Activated T-cell treated with anti-CD3 and anti-CD28 coated beads, Interleukin-2, amount 50 U/mL, for 72 hours (primary cell): ENCODE measurements at places on chromosomes 7 and 10. TPM values are rescaled to one million over a fixed set of nuclear protein-coding genes. Genes with fewer than 3 reads are reported as not detected.

- H3K4me1 ChIP-seq: peaks cover 12% of the 10 kb centered on the region
- DNase-seq: no peak
- peaks cover 9% of the 10 kb centered on the region for H3K27me3 ChIP-seq
- H3K36me3 ChIP-seq: no peaks in the 10 kb centered on the region
- no peak overlapping the region for H3K27ac ChIP-seq
These were observed 128.5 kb downstream of the PTEN start for GRCh38 chr10:87991946-87992345.

DNA sequence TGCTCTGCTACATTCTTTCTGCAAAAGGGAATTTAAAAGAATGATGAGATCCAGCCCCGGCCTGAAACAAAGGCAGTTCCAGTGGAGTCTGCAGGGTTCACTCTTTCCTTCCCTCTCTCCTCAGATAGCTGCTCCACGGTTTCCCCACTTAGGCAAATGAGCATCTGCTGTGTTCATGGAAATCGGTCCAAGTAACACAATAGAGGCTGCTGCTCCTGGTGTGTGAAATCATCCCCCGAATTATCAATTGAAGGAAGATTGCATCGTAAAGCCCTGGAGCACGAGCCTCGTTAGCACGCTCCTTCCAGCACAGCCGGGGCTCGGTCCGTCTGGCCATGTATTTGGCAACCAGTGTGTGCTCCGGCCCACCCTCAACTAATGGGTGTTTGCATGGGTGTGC, 108.3 kb upstream of the DPP6 start:
- DNase-seq: no peak
- no peak overlapping the region for H3K27ac ChIP-seq
- H3K4me3 ChIP-seq: no peak overlapping the region
- H3K36me3 ChIP-seq: peaks cover 1% of the 10 kb centered on the region
- H3K4me1 ChIP-seq: no peaks in the 10 kb centered on the region

DNA sequence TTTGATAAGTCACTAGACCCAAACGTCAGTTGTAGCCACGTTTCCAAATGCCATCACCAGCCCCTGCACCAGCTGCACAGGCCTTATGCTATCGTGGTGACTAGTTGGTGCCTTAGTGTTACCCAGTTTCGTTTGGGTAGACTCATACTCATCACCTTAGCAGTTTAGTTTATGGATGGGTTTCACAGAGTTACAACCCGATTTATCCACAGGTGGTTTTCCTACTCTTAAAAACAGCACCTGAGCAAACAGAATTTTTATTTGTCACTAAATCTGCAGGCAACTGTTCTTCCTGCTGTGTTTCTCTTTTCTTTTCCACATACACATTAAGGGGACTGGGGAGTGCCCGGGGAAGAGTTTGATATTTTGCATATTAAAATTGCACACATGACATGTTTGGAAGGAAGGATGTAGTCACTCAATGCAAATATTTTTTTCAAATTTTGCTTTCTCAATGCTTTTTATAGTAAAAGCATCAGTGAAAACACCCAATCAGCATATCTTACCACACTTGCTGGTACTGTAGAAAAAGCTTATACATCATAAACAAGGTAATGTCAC, 41.6 kb downstream of the PDSS1 start:
- H3K27me3 ChIP-seq: no peaks in the 10 kb centered on the region
- DNase-seq: peak; percentile 63
- peak overlapping the region; percentile 98 for H3K27ac ChIP-seq

DNA sequence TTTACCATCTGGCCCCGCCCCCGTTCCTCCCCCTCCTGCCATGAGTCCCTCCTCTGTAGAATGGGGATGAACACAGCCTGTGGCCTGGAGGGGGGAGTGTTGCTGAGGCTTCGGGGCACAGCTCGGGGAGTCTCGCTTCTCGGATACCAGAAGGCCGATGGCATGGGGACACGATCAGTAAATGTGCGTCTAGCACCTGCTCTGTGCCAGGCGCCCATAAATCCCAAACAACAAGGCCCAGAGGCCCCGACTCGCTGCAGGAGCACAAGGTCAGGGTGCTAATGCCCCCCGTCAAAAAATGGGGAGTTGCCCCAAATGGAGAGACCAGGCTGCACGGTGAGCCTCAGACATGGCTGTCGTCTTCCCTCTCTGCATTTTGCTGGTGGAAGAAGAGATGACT, 40.7 kb downstream of the JAKMIP3 start:
- H3K4me1 ChIP-seq: no peaks in the 10 kb centered on the region
- no peaks in the 10 kb centered on the region for H3K36me3 ChIP-seq
- H3K4me3 ChIP-seq: no peak overlapping the region

- H3K27me3 ChIP-seq: no peaks in the 10 kb centered on the region
- H3K4me1 ChIP-seq: no peaks in the 10 kb centered on the region
- no peak overlapping the region for H3K4me3 ChIP-seq
- no peak for DNase-seq
- no peak overlapping the region for H3K27ac ChIP-seq
These were observed 9.1 kb upstream of the PRPS1L1 start for GRCh38 chr7:18036783-18037182.

- H3K4me3 ChIP-seq: peak overlapping the region; percentile 90
- DNase-seq: peak; percentile 72
These were observed 700 bp downstream of the SMC3 start for GRCh38 chr10:110568055-110568735.

DNA sequence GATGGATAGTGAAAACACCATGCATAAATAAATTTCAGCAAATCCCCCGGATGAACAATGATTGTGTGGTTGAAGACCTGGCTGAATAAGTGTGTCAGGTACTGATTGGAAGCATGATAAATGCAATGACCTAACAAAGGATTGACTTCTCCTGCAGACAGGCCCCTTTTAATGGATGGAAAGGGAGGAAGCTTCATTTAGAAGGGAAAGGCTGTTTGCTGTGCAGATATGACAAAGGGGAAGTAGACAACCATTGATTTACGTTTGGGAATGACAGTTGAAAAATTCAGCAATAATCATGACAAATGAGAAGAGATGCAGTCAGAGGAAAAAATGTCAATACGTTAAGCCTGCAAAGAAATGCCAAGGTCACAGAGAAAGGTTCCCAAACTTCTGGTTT, 503.8 kb downstream of the LRMDA start:
- peaks cover 25% of the 10 kb centered on the region for H3K27me3 ChIP-seq
- no peak for DNase-seq
- no peak overlapping the region for H3K27ac ChIP-seq
- no peaks in the 10 kb centered on the region for H3K4me1 ChIP-seq

- H3K36me3 ChIP-seq: peaks cover 2% of the 10 kb centered on the region
- peaks cover 11% of the 10 kb centered on the region for H3K4me1 ChIP-seq
- no peaks in the 10 kb centered on the region for H3K27me3 ChIP-seq
- H3K27ac ChIP-seq: peak overlapping the region; percentile 82
- H3K4me3 ChIP-seq: no peak overlapping the region
These were observed 136.4 kb upstream of the ASAH2 start for GRCh38 chr10:50387732-50388073.

DNA sequence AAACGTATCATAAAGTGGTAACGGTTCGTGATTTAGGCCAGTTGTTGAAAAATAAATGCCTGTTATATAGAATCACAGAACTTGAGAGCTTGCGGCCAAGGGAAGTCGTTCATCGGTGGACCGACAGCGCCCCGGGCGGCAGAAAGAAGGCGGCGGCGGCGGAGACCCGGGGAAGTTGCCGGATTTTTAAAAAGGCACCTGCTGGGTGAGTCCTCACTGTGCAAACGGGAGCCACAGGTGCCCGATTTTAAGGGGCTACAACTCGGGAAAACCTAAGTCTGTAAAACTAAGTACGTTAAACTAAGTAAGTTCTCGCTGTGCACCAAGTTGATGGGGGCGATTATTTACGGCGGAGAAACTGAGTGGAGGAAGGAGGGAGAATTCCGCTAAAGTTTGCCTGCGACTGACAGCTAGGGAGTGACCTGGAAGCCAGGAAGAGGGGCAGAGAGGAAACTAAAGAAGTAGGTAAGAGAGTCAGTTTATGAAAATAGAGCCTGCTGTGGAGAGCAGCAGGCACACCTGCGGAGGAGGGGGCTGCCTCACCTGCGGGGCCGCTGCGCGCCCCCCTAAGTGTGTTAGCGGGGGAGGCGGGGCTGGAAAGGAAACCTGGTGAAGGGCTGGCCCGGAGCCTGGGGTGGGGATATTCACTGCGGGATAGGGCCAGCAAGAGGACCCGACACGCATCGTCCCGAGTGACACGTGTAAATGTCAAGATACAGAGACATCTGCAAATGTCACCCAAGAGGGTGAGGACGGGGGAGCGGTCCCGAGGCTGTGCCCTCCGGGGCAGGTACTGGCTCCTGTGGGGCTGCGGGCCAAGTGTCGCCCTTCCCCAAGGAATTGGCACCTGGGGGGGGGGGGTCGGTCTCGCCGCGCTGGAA, 996 bp downstream of the ADAM12 start:
- peak overlapping the region; percentile 55 for H3K27ac ChIP-seq
- peak overlapping the region; percentile 71 for H3K4me3 ChIP-seq
- H3K4me1 ChIP-seq: peaks cover 8% of the 10 kb centered on the region
- DNase-seq: peak; percentile 58
- peaks cover 40% of the 10 kb centered on the region for H3K27me3 ChIP-seq
- peaks cover 5% of the 10 kb centered on the region for H3K36me3 ChIP-seq

- no peaks in the 10 kb centered on the region for H3K27me3 ChIP-seq
- no peaks in the 10 kb centered on the region for H3K4me1 ChIP-seq
- no peak for DNase-seq
- H3K27ac ChIP-seq: no peak overlapping the region
These were observed 114.9 kb downstream of the DPP6 start for GRCh38 chr7:154167051-154167450.

GRCh38 chr7:38222481-38223096, 44.5 kb downstream of the STARD3NL start:
- peak overlapping the region; percentile 66 for H3K27ac ChIP-seq
- no peak overlapping the region for H3K4me3 ChIP-seq
- H3K4me1 ChIP-seq: peaks cover 17% of the 10 kb centered on the region
- H3K27me3 ChIP-seq: no peaks in the 10 kb centered on the region
- DNase-seq: peak; percentile 49

- H3K36me3 ChIP-seq: no peaks in the 10 kb centered on the region
- peaks cover 9% of the 10 kb centered on the region for H3K27me3 ChIP-seq
- no peak for DNase-seq
These were observed 5.9 kb upstream of the GDF10 start for GRCh38 chr10:47294057-47294456.

- H3K27ac ChIP-seq: no peak overlapping the region
- no peak overlapping the region for H3K4me3 ChIP-seq
- no peaks in the 10 kb centered on the region for H3K36me3 ChIP-seq
- no peak for DNase-seq
- H3K27me3 ChIP-seq: no peaks in the 10 kb centered on the region
These were observed 46.6 kb downstream of the CNNM2 start for GRCh38 chr10:102964713-102965112.

DNA sequence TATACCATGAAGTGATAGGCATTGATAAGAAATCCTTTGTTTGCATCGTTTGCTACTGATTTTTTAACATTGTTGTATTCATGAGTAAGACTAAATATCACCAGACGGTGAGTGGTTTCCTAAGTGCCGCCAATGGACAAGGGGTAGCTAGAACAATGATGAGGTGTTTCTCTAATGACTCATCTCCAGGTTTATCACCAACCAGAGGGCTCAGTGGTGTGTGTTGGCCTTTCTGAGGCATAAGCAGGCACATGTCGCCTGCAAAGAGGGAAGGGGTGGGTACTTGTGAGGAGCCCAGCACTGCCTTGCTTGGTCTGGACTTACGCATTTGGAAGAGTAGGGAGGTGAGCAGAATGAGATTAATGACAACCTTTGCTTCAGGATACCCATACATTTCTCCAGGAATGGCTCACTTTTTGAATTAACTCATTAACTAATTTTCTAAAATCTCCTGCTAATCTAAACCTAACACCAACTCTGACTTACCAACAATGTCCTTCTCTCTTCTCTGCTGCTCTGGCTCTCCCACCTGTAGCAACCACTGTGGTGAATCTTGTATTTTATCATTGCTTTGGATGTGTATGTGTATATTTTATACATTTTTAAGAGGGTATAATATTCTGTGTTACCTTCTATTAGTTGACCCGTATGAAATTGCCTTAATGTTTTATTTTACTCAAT, 722.6 kb downstream of the GRID1 start:
- H3K27me3 ChIP-seq: no peaks in the 10 kb centered on the region
- no peak for DNase-seq
- no peak overlapping the region for H3K27ac ChIP-seq
- no peak overlapping the region for H3K4me3 ChIP-seq

- no peak overlapping the region for H3K27ac ChIP-seq
- peaks cover 15% of the 10 kb centered on the region for H3K27me3 ChIP-seq
- no peaks in the 10 kb centered on the region for H3K4me1 ChIP-seq
- no peak overlapping the region for H3K4me3 ChIP-seq
- no peak for DNase-seq
- no peaks in the 10 kb centered on the region for H3K36me3 ChIP-seq
These were observed 36.5 kb downstream of the COL1A2 start for GRCh38 chr7:94431176-94431575.

- H3K27me3 ChIP-seq: no peaks in the 10 kb centered on the region
- H3K36me3 ChIP-seq: no peaks in the 10 kb centered on the region
- no peak for DNase-seq
These were observed 34.7 kb downstream of the TMEM270 start for GRCh38 chr7:73895626-73896025.

DNA sequence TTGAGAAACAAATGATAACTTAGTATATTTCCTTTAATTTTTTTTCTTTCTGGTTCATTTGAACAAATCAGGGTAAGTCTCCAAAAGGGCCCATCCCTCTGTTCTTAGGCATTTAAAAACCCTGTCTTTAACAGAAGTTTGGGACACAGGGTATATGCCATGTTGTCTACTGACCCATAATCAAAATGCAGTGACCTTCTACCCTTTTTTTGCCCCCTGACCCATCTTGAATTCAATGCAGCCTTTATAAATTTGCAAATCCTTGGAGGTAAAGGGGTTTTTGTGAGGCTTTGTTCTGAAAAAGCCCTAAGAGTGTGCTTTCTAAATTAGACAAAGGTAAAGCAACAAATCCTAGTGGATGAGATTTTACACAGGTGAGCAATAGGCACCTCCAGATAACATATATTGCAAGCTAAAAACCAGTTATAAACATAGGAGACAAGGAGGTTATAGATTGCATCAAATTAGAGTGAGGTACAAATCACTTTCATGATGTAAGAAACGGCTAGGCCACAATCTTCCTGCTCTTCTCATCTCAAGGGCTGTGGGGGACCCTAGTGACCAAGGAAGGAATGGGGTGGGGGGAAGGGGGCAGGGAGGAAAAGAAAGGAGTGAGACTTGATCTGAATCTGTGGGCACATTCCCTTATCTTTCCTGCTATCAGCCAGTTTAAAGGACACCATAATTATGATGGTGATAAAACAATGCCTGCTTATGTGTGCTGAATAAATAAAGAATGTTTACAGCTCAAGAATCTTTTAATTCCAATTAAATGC, 2.7 kb downstream of the SKIDA1 start:
- H3K27me3 ChIP-seq: peaks cover 69% of the 10 kb centered on the region
- H3K4me3 ChIP-seq: no peak overlapping the region
- DNase-seq: no peak
- peaks cover 58% of the 10 kb centered on the region for H3K4me1 ChIP-seq
- peaks cover 6% of the 10 kb centered on the region for H3K36me3 ChIP-seq

Gene HYAL4
- 0.48 TPM for total RNA-seq

Gene SLC26A3
- total RNA-seq: not detected

Gene SRI
- 105 TPM for total RNA-seq

Gene SAMD8
- total RNA-seq: 24.3 TPM

Gene MYH16
- total RNA-seq: not detected

Gene COL13A1
- not detected for total RNA-seq

Gene PLPP4
- not detected for total RNA-seq

Gene ZNF862
- total RNA-seq: 39.0 TPM

Gene ECHDC3
- 4.3 TPM for total RNA-seq

Gene GNAT3
- not detected for total RNA-seq

Gene GTF2IRD1
- total RNA-seq: 3.1 TPM

Gene TPST1
- total RNA-seq: 2.1 TPM

Gene MSMB
- not detected for total RNA-seq

Gene CTBP2
- total RNA-seq: 0.72 TPM
